ENCODE measurements at places on chromosomes 3 and 15.
A peak's percentile ranks its signal among the peaks of the same experiment; 100 is the strongest.

GRCh38 chr15:100757661-100758060 lies 122.0 kb upstream of the ALDH1A3 start:
- no peak for DNase-seq

DNA sequence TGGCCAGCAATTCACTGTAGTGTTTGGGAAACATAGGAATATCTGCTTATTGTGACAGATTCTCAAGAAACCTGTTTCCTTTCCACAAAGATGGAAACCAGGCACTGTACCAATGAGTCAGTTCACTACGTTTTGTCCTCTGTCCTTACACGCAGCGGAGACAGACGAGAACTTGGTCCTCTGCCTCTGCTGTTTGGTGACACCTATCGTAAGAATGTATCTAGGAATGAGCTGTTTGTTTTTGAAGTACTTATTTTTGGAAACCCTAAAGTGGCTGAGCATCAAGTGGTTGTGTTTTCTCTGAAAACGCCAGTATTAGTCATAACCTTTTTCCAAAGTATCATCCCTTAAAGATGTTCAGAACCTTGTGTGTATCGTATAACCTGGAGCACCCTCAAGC lies 93.0 kb downstream of the PGPEP1L start:
- DNase-seq: peak; percentile 73

- no peak for DNase-seq
Observed at GRCh38 chr15:40828447-40829036, at the start of gene PPP1R14D. Gene PPP1R14D (minus strand): TSS chr15:40828708. CDS start chr15:40828641, 67 bp downstream.

DNA sequence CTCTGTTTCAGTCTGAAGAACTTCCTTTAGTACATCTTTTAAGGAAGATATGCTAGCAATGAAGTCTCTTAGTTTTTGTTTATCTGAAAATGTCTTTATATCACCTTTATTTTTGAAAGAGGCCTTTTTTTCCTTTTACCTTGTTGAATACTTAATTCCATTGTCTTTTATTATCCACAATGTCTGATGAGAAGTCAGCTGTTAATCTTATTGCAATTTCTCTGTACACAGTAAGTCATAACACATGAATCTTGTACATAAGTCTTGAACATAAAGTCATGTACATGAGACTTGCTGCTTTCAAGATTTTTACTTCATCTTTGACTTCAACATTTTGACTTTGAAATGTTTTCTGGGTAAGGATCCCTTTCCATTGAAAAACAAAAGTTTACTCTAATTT lies 424.3 kb upstream of the ATP10A start:
- DNase-seq: no peak

- no peak for DNase-seq
Observed at GRCh38 chr3:176663837-176664831, 533.1 kb downstream of the TBL1XR1 start.

DNA sequence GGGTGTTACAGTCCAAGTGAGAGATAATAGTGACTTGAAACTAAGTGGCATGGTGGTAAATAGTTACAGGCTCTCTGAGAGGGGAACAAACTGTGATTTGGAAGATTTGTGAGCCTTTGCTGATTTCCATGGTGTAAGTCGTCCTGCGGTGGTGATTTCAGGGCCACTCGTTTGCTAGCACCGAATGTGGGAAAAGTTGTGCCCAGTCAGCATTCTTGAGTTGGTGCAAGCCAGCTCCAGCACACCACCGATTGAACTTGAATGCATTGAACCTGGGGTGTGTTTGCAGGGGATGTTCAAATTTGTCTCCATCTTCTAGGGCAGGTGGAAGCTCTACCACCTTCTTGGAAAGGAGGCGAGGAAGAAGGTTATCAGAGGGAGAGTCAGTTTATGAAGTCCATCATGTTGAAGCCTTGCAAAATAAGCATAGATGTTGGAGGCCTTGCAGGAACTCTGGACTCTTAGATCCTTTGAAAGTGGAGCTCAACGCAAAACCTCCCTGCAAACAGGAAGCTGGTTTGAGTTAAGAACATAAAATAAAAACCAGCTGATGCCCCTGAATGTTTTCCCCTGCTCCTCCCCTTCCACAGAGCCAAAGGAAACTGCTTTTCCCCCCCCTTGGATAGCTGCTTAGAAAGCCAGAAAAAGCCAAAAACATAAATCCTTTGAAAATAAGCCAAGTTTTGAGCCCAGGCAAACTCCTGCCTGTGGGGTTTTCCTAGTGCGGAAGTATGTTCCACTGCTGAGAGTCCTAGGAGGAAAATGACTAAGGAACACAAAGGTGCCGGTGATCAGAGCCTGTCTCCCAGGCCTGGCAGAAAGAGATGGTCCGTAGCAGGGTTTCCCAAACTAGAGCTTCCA lies 21.9 kb downstream of the MAPKBP1 start:
- DNase-seq: no peak

DNA sequence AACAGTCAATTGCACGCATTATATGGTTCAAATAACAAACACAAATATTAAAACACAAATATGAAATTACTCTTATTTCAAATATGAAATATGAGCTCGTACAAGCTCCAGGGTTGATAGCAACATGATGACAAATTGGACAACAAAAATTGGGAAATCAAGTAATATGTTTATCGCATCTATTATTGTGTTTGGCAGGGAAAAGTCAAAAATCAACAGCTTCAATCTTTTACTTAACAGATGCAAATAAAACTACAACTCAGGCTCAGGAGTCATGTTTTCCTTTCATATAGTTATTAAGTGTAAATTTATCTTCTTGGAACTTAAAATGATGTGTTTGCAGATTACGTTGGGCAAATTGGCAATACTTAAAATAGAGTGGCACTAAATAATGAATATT lies 41.4 kb downstream of the ZPLD1 start:
- DNase-seq: no peak

DNA sequence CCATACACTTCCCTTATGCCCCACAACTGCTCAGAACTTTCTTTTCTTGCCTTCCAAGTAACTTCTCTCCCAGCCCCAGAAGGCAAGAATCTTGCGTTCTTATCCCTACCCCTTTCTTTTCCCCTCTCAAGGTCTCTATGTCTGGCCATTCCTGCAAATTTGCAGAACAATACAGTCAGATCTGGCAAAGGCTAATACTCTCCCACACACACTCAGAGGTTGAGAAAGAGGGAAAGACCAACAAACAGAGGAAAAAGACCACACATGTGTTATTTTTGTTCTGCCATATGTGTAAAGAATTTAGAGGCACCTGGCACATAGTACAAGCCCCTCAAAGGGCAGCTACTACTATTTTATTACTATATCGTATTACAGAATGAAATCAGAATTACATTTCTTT lies 25.7 kb downstream of the GJD2 start:
- no peak for DNase-seq

DNA sequence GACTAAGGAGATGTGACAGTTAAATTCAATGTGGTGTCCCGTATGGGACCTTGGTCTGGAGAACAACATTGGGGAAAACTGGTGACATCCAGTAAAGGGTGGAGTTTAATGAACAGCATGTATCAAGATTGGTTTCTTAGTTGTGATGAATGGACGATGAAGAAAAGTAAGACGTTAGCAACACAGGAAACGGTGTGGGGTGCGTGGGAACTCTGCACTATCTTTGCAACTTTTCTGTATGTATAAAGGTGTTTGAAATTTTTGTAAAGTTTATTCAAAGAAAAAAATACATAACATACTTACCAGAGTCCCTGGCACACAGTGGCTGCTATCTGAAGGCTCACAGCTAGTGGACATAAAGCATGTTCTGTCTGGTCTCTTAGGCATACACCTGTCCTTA lies 6.1 kb upstream of the CCDC174 start:
- no peak for DNase-seq

- no peak for DNase-seq
Observed at GRCh38 chr3:133159498-133160475, 121.6 kb downstream of the TMEM108 start.

DNA sequence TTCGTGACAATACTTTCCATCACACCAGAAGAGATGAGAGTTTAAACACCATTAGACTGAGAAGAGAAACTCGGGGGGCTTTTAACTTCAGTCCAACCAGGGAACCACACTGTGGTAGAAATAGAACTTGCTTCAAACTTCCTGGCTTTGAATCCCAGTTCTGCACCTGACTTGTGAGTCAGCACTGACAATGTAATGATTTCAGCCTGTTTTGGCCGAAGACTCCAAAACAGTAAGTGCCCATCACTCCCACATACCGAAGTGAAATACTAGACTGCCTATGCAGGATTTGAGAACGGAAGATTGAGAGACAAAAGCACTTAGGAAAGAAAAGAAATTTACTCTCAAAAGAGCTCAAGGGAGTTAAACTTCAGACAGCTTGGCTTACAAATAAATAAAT lies 27.0 kb downstream of the C2CD4B start:
- no peak for DNase-seq

GRCh38 chr3:158221426-158221825 lies 111.5 kb downstream of the RSRC1 start:
- DNase-seq: peak; percentile 16

- no peak for DNase-seq
Observed at GRCh38 chr15:85767785-85768529, 26.8 kb downstream of the KLHL25 start.

GRCh38 chr15:74870436-74871215 lies 2.5 kb downstream of the SCAMP2 start:
- DNase-seq: no peak

DNA sequence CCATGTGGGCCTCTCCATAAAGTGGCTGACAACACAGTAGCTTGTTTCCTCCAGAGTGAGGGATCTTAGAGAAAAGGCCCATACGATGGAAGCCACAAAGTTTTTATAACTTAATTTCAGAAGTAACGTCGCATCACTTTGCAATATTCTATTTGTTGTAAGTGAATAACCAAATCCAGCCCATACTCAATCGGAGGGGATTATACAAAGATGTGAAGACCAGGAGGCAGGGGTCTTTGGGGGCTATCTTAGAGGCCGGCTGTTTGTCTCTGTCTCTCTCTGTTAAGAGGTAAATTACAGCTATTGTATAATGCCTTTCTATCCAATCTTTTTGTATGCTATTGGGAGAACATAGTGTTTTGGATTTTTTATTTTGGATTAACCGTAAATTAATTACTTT lies 9.1 kb downstream of the ARIH1 start:
- DNase-seq: no peak

- no peak for DNase-seq
Observed at GRCh38 chr3:44329946-44330345, 8.6 kb upstream of the TCAIM start.

DNA sequence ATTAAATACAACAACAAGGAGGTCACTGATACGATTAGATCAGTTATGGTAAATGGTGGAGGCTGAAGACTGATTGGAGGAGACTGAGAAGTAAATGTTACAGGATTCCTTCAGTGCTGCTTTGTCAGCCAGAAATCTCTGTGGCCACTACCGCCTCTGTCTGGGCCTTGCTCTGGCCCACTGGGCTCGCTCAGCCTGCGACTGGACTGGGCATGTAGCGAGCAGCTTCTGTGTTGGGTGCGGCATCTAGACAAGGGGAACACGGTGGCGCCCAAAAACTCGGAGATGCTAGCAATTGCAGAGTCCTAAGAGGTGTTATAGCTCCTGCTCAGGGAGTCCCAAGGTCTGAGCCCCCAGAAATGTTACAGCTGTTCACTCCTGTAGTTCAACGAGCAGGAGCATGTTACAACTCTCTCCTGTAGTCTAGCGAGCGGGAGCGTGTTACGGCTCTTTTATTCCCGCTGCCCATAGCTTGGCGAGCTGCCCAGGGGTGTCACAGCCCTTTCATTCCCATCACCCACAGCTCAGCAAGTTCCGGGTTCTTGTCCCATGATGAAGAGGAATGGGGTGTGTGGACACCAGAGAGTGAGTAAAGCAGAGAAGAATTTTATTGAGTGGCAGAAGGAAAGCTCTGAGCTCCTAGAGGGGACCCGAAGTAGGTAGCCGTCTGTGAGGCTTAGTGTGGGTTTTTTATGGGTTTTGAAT lies 24.7 kb downstream of the SLC15A2 start:
- DNase-seq: peak; percentile 91

- no peak for DNase-seq
Observed at GRCh38 chr3:11002371-11002807, 9.8 kb downstream of the SLC6A1 start.

GRCh38 chr3:115436767-115437301 lies 186.5 kb upstream of the GAP43 start:
- DNase-seq: peak; percentile 51

- DNase-seq: no peak
Observed at GRCh38 chr3:194314388-194315068, 36.6 kb downstream of the CPN2 start.

GRCh38 chr3:151467069-151467468 lies 6.2 kb upstream of the IGSF10 start:
- DNase-seq: no peak

DNA sequence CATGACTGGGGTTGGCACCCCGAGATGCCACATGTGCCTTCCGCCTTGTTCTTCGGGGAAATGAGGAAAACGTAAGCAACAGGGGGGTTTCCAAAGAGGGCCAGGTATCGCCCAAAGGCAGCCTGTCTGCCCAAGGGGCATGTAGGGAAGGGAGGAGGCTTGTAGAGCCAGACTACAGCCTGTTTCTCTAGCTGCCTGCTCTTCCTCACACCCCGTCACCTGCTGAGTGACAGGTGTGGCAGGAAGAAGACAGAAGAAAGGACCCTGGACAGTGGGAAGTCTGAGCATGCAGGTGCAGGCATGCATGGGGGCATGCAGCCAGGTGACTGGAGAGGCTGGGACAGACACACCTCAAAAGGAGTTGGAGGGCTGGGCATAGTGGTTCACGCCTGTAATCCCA lies 9.8 kb downstream of the PLA2G4E start:
- no peak for DNase-seq

- DNase-seq: no peak
Observed at GRCh38 chr15:61411902-61412510, 182.9 kb upstream of the RORA start.

DNA sequence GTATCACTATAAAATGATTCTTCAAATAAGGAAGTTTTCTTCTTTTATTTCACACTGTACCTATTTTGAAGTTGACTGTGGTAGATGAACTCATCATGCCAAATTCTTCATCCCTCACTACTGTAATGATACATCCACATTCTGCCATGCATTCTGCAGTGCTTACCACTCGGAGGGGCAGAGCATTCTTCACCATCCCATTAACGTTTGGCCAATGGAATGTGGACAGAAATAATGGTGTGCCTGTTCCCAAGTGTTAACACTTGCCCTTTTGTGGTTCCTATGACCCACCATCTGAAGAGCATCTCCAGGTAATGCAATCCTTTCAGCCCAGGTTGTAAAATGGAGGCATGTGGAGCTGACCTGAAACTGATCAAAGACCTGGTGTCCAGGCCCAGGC lies 18.6 kb downstream of the GOLIM4 start:
- DNase-seq: no peak

- DNase-seq: no peak
Observed at GRCh38 chr15:89693696-89694095, 3.1 kb downstream of the WDR93 start.

- DNase-seq: no peak
Observed at GRCh38 chr15:59371458-59372351, 966 bp downstream of the MYO1E start.

Data from epithelial cell of prostate (primary cell).